CD4-positive, alpha-beta T cell treated with Interleukin-15 for 4 hours (primary cell): ENCODE measurements at places on chromosomes 13 and 19.

- DNase-seq: no peak
Observed at GRCh38 chr19:10003271-10003670, 7.0 kb downstream of the COL5A3 start.

DNA sequence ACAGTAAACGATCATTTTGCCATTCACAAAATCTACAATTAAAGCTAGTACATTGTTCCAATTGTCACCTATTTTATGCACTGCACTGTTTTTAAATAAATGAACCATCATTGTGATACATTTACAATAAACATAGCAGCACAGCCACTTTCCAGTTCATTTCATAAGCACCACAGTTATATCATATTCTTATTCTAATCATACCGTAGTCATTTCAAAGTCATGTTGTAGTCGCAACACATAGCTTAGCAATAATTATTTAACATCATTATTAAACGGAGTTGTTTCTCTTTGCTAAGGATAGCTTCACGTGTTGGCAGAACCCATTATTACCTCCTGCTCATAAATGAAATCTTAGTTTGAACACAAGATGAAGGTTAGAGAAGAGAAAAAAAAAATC is 2.2 kb upstream of the PCDH9 start:
- DNase-seq: no peak

GRCh38 chr13:49791711-49792549 is 552 bp downstream of the KPNA3 start:
- peak; percentile 22 for DNase-seq

GRCh38 chr19:3732108-3732507 is 23.9 kb downstream of the TJP3 start:
- no peak for DNase-seq

DNA sequence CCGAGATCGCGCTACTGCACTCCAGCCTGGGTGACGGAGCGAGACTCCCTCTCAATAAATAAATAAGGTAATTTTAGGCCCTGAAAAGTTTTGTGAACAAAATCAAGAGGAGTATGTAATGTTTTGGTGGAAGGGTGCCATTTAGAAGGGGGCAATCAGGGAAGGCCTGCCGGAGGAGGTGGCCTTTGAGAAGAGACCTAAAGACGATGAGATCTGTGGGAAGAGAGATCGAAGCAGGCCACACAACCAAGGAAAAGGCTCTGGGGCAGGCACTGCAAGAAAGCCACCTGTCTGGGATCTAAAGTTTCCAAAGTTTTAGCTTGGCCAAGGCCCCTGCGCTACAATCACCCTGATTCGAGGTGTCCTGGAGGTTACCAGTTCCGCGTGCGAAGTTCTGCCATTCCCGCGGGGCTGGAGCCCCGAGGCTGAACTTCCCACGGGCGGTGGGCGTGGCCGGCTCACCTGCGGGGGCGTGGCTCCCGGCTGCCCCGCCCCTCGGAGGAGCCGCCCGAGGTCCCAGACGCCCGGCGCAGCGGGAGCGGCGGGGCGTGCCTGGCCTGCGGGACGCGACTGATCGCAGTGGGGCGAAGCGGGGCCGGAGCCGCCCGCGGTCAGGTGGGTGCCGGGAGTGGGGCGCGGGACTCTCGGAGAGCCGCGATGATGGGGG is at the start of gene KLC3:
TSS of gene KLC3 (plus strand) at position 519 of the 667 bp plus-strand sequence. CDS start 4,792 bp downstream, outside the sequence.
- DNase-seq: peak; percentile 10

DNA sequence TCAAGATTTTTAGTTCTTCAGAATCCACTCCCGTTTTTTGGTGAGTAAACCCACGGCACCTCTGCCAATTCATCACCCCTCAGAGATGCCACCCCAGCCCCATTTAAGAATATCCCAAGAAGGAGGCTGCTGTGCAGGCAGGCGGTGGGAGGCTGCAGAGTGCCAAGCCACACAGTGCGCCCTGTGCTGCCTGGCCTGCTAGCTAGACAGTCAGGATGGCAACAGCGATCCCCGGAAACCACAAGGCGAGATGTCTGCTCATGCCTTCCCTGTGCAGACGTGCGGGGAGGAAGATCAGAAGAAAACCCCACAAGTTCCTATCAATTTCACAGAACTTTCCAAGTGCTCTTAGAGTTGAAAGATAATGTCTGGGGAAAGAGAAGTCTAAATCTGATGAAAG is 64.8 kb upstream of the GPR183 start:
- peak; percentile 74 for DNase-seq

DNA sequence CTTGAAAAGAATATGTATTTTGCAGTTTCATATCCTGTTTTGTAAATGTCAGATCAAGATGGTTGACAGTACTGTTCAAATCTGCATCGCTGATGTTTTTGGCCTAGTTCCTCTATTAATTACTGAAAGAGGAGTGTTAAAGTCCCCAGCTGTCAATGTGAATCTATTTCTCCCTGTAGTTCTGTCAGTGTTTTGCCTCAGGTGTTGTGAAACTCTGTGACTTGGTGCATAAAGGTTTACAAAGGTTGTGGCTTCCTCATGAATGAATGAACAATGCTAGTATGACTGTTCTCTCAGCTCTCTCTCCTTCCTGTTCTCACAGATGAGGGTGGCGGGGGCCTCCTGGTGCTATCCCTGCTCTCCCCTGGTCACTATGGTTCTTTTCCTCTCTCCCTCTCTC is 142.4 kb downstream of the MYCBP2 start:
- no peak for DNase-seq

DNA sequence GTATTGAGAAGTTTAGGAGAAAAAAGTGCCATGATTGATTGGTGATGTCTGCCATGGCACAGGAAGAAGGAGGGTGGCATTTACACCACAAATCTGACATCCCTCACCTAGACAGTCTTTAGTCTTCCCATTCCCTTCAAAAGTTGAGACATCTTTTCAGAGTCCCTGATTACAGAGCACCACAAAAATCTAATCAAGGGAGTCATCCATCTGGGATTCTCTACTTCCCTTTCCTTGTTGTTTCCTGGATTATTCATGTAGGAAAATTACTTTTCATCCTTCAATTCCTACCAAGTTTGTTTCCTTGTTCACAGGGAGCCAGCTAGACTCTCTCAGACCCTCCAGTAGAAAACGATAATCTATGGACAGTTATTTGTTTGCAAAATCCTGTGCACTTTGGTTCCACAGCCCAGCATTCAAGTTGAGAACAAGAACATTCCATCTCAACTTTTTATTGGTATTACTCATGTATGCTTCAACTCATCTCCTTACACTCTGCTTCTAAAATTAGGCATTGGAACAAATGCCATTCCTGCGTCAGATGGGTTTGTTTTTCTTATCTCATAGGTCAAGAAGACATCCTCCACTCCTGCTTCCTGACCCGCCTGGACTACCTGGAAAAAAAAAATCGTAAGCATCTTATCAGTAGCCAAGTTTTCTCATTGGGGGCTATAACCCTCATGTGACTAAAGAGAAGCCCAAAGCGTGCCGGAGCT is 259.9 kb downstream of the FOXO1 start:
- DNase-seq: no peak

GRCh38 chr13:60788156-60788829 is 391.3 kb downstream of the TDRD3 start:
- no peak for DNase-seq

GRCh38 chr19:8665468-8666213 is 33.0 kb downstream of the ACTL9 start:
- DNase-seq: no peak

DNA sequence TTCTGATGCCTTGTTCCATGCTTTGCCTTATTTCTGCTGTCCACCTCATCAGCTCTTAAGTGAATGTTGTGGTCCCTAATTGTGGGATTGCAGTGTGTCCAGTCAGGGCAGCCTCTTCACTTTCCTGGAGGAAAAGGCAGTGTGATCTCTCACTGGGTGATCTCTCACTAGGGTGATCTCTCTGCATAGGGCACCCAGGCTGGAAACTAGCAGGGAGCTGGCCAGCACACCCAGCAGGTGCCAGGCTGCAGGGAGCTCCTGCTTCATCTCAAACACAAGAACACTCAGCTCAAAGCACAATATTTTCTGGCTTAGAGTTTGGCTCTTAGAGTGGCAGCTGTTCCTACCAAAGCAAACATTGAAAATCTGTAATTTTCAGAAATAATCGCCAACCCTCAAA is 36.5 kb upstream of the TSHZ3 start:
- DNase-seq: no peak

DNA sequence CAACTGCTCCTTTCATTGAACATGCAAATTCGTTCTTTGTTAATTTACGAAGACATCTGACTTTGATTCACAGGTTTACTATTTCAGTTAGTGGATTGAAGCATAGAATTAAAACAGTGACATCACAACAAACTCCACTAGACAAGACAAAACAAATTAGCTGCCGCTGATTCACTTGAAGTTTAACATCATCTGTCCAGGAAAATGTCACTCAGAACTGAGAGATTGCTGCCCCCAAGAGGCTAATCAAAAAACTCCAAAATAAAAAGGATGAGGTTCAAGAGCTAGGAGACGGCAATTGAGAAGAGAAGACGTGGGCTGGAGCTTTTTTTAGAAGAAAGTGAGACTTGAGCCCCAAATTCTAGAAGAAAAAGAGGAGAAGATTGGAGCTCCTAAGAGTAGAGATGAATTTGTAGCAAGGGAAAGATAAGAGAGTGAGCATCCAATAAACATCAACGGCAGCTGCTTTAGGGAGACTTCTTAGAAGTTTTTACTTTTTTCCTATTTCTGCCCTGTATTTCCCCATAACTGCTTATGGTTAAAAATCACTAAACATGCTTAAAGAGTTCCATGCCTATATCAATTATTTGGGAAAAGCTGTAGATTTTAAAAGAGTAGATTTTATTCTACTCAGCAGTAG is 40.8 kb upstream of the TPP2 start:
- DNase-seq: peak; percentile 26

DNA sequence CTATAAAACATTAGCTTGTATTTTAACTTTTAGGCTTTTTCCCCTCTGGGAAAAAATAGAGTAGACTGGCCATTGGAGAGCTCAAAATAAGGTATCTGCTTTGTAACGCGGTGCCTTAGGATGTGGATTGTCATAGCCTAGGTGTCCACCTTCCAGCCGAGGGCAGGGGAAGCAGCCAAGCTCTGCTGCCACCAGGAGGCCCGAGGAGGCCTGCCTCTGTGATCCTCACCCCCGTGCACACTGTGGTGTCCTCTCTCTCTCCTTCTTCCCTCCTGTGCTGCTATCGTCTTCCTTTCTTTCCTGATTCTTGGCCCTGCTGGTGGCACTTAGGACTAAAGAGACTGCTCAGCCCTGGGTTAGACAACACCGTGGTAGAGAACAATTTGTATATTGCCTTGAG is 11.3 kb downstream of the HNRNPM start:
- no peak for DNase-seq

DNA sequence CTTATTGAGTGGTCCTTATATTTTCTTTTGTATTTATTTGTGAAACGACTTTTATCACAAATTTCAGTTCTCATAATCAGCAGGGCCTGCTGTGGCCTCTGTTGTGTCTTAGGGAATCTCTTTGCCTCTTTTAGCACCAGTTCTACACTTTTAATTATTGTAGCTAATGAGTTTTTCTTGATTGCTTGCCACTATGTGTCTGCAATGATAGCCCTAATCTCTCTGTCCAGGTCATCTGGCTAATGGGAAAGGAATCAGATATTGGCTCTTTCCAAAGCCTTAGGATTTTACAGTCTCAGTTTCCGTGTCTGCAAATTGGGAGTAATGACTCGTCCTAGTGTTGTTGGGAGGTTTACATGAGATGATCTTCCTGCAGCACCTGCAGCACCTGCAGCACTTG is 10.2 kb downstream of the WDFY2 start:
- no peak for DNase-seq

DNA sequence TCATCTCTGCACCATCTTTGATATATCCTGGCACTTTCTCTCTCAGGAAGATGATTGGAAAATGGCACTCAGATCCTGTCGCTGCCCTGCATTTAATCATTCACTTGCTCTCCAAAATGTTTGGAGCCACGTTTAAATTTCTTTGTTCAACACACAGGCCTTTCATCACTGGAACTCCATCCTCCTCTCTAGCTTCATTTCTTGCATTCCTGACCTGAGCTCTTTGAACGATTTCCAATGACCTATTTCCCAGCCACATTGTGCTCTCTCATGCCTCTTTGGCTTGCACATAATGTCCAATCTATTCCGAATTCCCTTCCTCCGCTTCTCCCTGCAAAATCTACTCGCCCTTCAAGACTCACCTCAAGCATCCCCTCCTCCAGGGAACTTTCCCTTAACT is 287.4 kb upstream of the NBEA start:
- no peak for DNase-seq

- no peak for DNase-seq
Observed at GRCh38 chr13:113802761-113803160, 43.7 kb downstream of the TMEM255B start.

DNA sequence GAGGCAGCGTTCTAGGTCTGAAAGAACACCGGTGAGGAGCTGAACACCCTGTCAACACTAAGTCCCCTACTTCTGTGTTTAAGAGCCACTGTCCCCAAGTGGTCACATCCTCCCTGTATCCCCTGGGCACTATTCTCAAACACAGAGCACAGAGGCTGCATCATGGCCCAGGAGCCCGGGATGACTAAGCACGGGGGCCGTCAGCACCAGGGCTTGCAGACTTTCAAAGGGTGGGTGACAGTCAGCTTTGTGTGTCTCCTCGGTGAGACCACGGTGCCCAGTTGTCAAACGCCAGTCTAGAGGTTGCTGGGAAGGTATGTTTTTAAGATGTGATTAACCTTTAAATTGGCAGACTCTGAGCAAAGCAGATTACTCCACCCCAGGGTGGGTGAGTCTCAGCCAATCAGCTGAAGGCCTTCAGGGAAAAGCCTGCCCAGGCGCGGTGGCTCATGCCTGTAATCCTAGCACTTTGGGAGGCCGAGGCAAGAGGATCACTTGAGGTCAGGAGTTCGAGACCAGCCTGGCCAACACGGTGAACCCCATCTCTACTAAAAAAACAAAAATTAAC is 8.0 kb downstream of the MAP2K2 start:
- peak; percentile 10 for DNase-seq

GRCh38 chr19:51029718-51030117 is 3.3 kb upstream of the KLK11 start:
- DNase-seq: no peak

DNA sequence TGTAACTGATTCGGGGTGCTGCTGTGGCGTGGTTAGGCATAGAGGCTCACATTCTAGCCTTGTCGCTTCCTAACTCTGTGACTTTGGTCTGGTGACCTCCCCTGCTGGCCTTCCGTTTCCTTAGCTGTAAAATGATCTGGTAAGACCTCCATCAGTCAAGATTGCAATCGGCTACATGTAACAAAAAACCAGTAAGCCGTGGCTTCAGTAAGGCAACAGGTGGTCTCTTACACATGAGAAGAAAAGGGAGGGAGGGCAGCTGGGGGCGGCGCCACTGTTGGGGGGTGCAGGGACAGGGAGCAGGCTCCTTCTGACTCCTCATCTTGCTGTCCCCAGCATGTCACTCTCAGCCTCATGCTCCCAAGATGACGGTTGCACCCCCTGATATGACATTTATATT is 148.0 kb downstream of the SIPA1L3 start:
- DNase-seq: no peak

GRCh38 chr19:32599258-32599657 is 18.3 kb downstream of the PDCD5 start:
- no peak for DNase-seq

GRCh38 chr13:58594747-58595600 is 963.4 kb downstream of the PCDH17 start:
- no peak for DNase-seq
